Vagina (tissue), 2 donors: ENCODE measurements at places on chromosomes 12 and 14. TPM values are rescaled to one million over a fixed set of nuclear protein-coding genes. Genes with fewer than 3 reads are reported as not detected.
A peak's percentile ranks its signal among the peaks of the same experiment; 100 is the strongest.

GRCh38 chr12:121794534-121795033, 1.1 kb upstream of the RHOF start:
- DNase-seq = no peak
- H3K36me3 ChIP-seq = no peaks in the 10 kb centered on the region
- H3K27me3 ChIP-seq = no peaks in the 10 kb centered on the region
- peak overlapping the region; percentile 100 for H3K27ac ChIP-seq
- H3K4me1 ChIP-seq = peaks cover 74% of the 10 kb centered on the region
- peak overlapping the region; percentile 65 for H3K4me3 ChIP-seq

GRCh38 chr14:61950340-61950739, 188.1 kb downstream of the SNAPC1 start:
- H3K36me3 ChIP-seq = no peaks in the 10 kb centered on the region
- no peaks in the 10 kb centered on the region for H3K27me3 ChIP-seq
- no peak overlapping the region for H3K27ac ChIP-seq
- H3K4me1 ChIP-seq = no peaks in the 10 kb centered on the region
- DNase-seq = no peak
- no peak overlapping the region for H3K4me3 ChIP-seq

GRCh38 chr14:77059276-77059915, 30.9 kb upstream of the IRF2BPL start:
- H3K4me1 ChIP-seq = no peaks in the 10 kb centered on the region
- no peak overlapping the region for H3K4me3 ChIP-seq
- no peaks in the 10 kb centered on the region for H3K36me3 ChIP-seq
- no peak overlapping the region for H3K27ac ChIP-seq
- no peak for DNase-seq

GRCh38 chr12:101475751-101476305, 692 bp downstream of the SPIC start:
- H3K27ac ChIP-seq = no peak overlapping the region

GRCh38 chr12:90945070-90945649, 9.8 kb downstream of the CCER1 start:
- no peaks in the 10 kb centered on the region for H3K4me1 ChIP-seq
- H3K4me3 ChIP-seq = no peak overlapping the region
- H3K27me3 ChIP-seq = no peaks in the 10 kb centered on the region
- no peak overlapping the region for H3K27ac ChIP-seq
- DNase-seq = no peak

CLEC4C gene
- total RNA-seq = not detected

GRCh38 chr12:94643606-94644005, 6.8 kb downstream of the TMCC3 start:
- H3K36me3 ChIP-seq = no peaks in the 10 kb centered on the region
- H3K4me1 ChIP-seq = peaks cover 14% of the 10 kb centered on the region
- H3K27ac ChIP-seq = no peak overlapping the region
- no peak for DNase-seq
- H3K27me3 ChIP-seq = no peaks in the 10 kb centered on the region

FGF6 gene
- total RNA-seq = not detected
